ENCODE measurements at places on chromosomes 16 and 17.

- H3K27ac ChIP-seq = no peak overlapping the region
- H3K4me1 ChIP-seq = no peaks in the 10 kb centered on the region
- no peak for DNase-seq
- H3K36me3 ChIP-seq = no peaks in the 10 kb centered on the region
- no peaks in the 10 kb centered on the region for H3K27me3 ChIP-seq
- H3K4me3 ChIP-seq = no peak overlapping the region
These were observed 141.2 kb upstream of the ZFHX3 start for GRCh38 chr16:73189136-73189535.

GRCh38 chr17:37731056-37731455 lies 13.8 kb downstream of the HNF1B start:
- no peak for DNase-seq
- H3K27ac ChIP-seq = no peak overlapping the region
- H3K4me1 ChIP-seq = no peaks in the 10 kb centered on the region
- no peak overlapping the region for H3K4me3 ChIP-seq

- peaks cover 73% of the 10 kb centered on the region for H3K4me1 ChIP-seq
- H3K36me3 ChIP-seq = peaks cover 31% of the 10 kb centered on the region
- peak overlapping the region; percentile 70 for H3K4me3 ChIP-seq
- no peaks in the 10 kb centered on the region for H3K27me3 ChIP-seq
These were observed 50.9 kb upstream of the MTSS2 start for GRCh38 chr16:70736465-70737376.

- DNase-seq = no peak
- no peaks in the 10 kb centered on the region for H3K27me3 ChIP-seq
- H3K27ac ChIP-seq = no peak overlapping the region
These were observed 8.8 kb downstream of the RSAD1 start for GRCh38 chr17:50487213-50488096.

- H3K36me3 ChIP-seq = peaks cover 10% of the 10 kb centered on the region
- DNase-seq = no peak
- H3K27me3 ChIP-seq = no peaks in the 10 kb centered on the region
- no peak overlapping the region for H3K27ac ChIP-seq
These were observed 38.5 kb downstream of the VPS53 start for GRCh38 chr17:676060-676700.

DNA sequence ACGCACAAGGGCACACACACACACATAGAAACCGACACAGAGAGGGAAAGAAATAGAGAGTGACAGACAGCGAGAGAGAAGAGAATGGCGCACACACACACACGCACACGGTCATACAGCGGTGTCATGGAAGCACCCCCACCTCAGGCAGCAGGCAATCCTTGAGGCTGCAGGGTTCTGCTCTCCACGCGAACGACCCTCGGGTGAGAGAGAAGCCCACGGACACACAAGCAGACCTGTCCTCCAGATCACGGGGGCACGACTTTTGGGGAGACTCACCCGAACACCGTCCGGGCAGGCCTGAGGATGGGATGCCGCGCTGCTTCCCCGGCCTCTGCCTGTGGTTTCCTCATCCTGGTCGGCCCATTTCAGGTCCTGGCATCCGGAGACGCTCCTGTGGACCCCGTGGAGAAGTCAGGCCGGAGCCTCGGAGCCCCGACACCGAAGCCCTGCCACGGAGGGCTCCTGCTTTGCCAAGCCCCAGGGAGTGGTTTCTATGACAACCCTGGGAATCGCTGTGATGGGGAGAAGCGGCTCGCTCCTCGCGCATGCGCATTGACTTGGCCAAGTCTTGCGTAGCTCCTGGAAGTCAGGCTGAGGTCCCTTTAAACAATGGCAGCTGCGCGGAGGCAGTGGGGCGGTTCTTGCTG lies 118.2 kb upstream of the KCNJ18 start:
- H3K4me3 ChIP-seq = no peak overlapping the region
- H3K27me3 ChIP-seq = peaks cover 5% of the 10 kb centered on the region
- DNase-seq = no peak
- no peak overlapping the region for H3K27ac ChIP-seq

- DNase-seq = no peak
- H3K4me1 ChIP-seq = peaks cover 5% of the 10 kb centered on the region
- peaks cover 22% of the 10 kb centered on the region for H3K36me3 ChIP-seq
- H3K27ac ChIP-seq = peak overlapping the region; percentile 76
These were observed 6.6 kb downstream of the PRSS8 start for GRCh38 chr16:31128711-31129567.

- H3K36me3 ChIP-seq = no peaks in the 10 kb centered on the region
- no peaks in the 10 kb centered on the region for H3K27me3 ChIP-seq
- H3K4me1 ChIP-seq = no peaks in the 10 kb centered on the region
- no peak overlapping the region for H3K27ac ChIP-seq
These were observed 22.3 kb downstream of the CBLN1 start for GRCh38 chr16:49259330-49259729.

- no peak overlapping the region for H3K27ac ChIP-seq
- H3K4me3 ChIP-seq = no peak overlapping the region
- H3K4me1 ChIP-seq = peaks cover 4% of the 10 kb centered on the region
- DNase-seq = no peak
These were observed 4.5 kb downstream of the SLC26A11 start for GRCh38 chr17:80224683-80225082.

GRCh38 chr17:50213026-50214022 lies 11.9 kb upstream of the COL1A1 start:
- H3K27ac ChIP-seq = peak overlapping the region; percentile 70
- H3K27me3 ChIP-seq = peaks cover 53% of the 10 kb centered on the region
- no peak overlapping the region for H3K4me3 ChIP-seq
- DNase-seq = peak; percentile 68
- no peaks in the 10 kb centered on the region for H3K36me3 ChIP-seq

- H3K27me3 ChIP-seq = peaks cover 77% of the 10 kb centered on the region
- peaks cover 2% of the 10 kb centered on the region for H3K4me1 ChIP-seq
- no peak for DNase-seq
- H3K27ac ChIP-seq = no peak overlapping the region
- no peaks in the 10 kb centered on the region for H3K36me3 ChIP-seq
- H3K4me3 ChIP-seq = no peak overlapping the region
These were observed 33.7 kb downstream of the SRCIN1 start for GRCh38 chr17:38571833-38572668.

GRCh38 chr16:3841729-3842508 lies 38.6 kb downstream of the CREBBP start:
- H3K4me1 ChIP-seq = peaks cover 2% of the 10 kb centered on the region
- no peaks in the 10 kb centered on the region for H3K27me3 ChIP-seq
- H3K27ac ChIP-seq = no peak overlapping the region
- H3K36me3 ChIP-seq = peaks cover 6% of the 10 kb centered on the region

- H3K36me3 ChIP-seq = no peaks in the 10 kb centered on the region
- no peak overlapping the region for H3K27ac ChIP-seq
- DNase-seq = no peak
- H3K4me1 ChIP-seq = peaks cover 1% of the 10 kb centered on the region
- H3K4me3 ChIP-seq = no peak overlapping the region
- H3K27me3 ChIP-seq = no peaks in the 10 kb centered on the region
These were observed 43.1 kb downstream of the GPT2 start for GRCh38 chr16:46927273-46927672.

DNA sequence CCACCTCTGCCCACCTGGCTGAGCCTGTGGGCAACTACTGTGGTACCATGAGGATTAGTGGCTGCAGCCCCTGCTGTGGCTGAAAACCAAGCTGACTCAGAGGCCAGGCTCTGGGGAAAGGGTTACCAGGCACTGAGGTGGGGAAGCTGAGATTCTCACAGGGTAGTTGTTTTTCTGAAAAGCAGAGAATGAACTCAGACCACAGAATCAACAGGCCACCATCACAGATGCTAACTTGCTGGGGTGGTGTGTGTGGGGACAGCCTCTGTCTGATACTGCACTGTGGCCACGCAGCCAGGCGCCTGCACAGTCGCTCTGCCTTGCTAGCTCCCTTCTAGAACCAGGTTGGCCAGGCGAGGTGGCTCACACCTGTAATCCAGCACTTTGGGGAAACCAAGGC lies 28.8 kb downstream of the NPLOC4 start:
- H3K4me1 ChIP-seq = peaks cover 18% of the 10 kb centered on the region
- no peak overlapping the region for H3K27ac ChIP-seq
- DNase-seq = no peak
- H3K27me3 ChIP-seq = no peaks in the 10 kb centered on the region

- DNase-seq = peak; percentile 37
- H3K27me3 ChIP-seq = peaks cover 45% of the 10 kb centered on the region
- H3K4me3 ChIP-seq = peak within 1 kb of the TSS; percentile 50
- H3K4me1 ChIP-seq = peaks cover 5% of the 10 kb centered on the region
- no peak within 1 kb of the TSS for H3K27ac ChIP-seq
- no peaks in the 10 kb centered on the region for H3K36me3 ChIP-seq
These were observed at the start of gene MPP3 for GRCh38 chr17:43832976-43833829. TSS of gene MPP3 (minus strand) at chr17:43833146. CDS start at chr17:43831906, 1,240 bp downstream.

- H3K36me3 ChIP-seq = no peaks in the 10 kb centered on the region
- no peak overlapping the region for H3K27ac ChIP-seq
- peak overlapping the region; percentile 23 for H3K4me3 ChIP-seq
- no peak for DNase-seq
- peaks cover 15% of the 10 kb centered on the region for H3K4me1 ChIP-seq
These were observed 621 bp downstream of the KCNJ2 start for GRCh38 chr17:70169709-70170597.

- H3K4me3 ChIP-seq = no peak overlapping the region
- no peak overlapping the region for H3K27ac ChIP-seq
- no peaks in the 10 kb centered on the region for H3K27me3 ChIP-seq
These were observed 118.1 kb downstream of the FTO start for GRCh38 chr16:53821957-53822625.

GRCh38 chr17:81621494-81622130 lies 15.3 kb downstream of the NPLOC4 start:
- peaks cover 64% of the 10 kb centered on the region for H3K36me3 ChIP-seq
- no peak overlapping the region for H3K4me3 ChIP-seq
- DNase-seq = no peak
- no peak overlapping the region for H3K27ac ChIP-seq

GRCh38 chr16:14564323-14564722 lies 65.7 kb downstream of the PARN start:
- peaks cover 11% of the 10 kb centered on the region for H3K36me3 ChIP-seq
- no peak overlapping the region for H3K27ac ChIP-seq
- no peak for DNase-seq
- H3K4me1 ChIP-seq = peaks cover 3% of the 10 kb centered on the region
- no peak overlapping the region for H3K4me3 ChIP-seq

DNA sequence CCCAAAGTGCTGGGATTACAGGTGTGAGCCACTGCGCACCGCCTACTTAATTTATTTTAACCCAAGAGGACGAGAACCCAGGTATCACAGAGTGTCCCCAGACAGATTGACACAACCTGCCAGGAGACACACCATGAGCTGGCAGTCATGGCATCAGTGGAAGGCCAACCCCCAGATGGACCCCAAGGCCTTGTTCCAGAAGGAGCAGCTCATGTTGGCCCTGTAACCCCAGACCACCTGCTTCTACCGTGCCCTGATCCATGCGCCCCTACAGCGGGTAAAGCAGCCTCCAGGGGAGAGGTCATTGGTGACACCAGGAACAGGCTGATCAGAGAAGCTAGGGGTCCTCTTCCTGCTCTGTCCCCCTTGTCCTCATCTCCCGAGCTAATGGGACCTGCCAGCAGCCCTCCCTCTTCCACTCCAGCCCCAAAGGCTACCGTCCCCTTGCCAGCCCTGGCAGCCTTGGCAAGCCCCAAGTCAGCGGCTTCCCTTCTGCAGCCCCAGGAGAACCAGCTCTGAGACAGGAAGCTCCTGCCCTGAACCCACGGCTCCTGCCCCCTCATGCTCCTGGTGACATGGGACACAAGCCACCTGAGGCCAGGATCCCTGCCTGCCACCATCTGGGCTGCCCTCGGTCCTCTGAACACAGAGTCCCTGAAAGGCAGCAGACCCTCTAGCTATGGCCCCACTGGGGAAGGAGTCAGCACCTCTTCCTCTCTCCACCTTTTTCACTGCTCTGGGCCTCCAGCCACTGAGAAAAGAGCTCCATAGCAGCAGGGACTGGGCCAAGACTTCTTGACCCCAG lies 6.3 kb downstream of the SULT1A1 start:
- no peaks in the 10 kb centered on the region for H3K36me3 ChIP-seq
- no peaks in the 10 kb centered on the region for H3K4me1 ChIP-seq
- no peak overlapping the region for H3K4me3 ChIP-seq
- peak overlapping the region; percentile 33 for H3K27ac ChIP-seq
- H3K27me3 ChIP-seq = no peaks in the 10 kb centered on the region

GRCh38 chr17:18919963-18920362 lies 32.0 kb upstream of the SLC5A10 start:
- H3K4me1 ChIP-seq = peaks cover 43% of the 10 kb centered on the region
- no peak for DNase-seq
- no peaks in the 10 kb centered on the region for H3K27me3 ChIP-seq
- H3K36me3 ChIP-seq = peaks cover 51% of the 10 kb centered on the region

GRCh38 chr17:32286518-32286900 lies 20.9 kb downstream of the RHBDL3 start:
- H3K4me1 ChIP-seq = peaks cover 6% of the 10 kb centered on the region
- no peak overlapping the region for H3K4me3 ChIP-seq
- H3K27ac ChIP-seq = no peak overlapping the region
- no peaks in the 10 kb centered on the region for H3K36me3 ChIP-seq
- peaks cover 13% of the 10 kb centered on the region for H3K27me3 ChIP-seq

GRCh38 chr16:2468233-2468724 lies 2.8 kb upstream of the NTN3 start:
- peaks cover 36% of the 10 kb centered on the region for H3K27me3 ChIP-seq
- no peak for DNase-seq
- H3K36me3 ChIP-seq = no peaks in the 10 kb centered on the region
- H3K4me1 ChIP-seq = peaks cover 9% of the 10 kb centered on the region
- no peak overlapping the region for H3K27ac ChIP-seq

- H3K4me1 ChIP-seq = no peaks in the 10 kb centered on the region
- no peak for DNase-seq
- no peaks in the 10 kb centered on the region for H3K27me3 ChIP-seq
These were observed 63.0 kb downstream of the SLC5A11 start for GRCh38 chr16:24908716-24909115.

DNA sequence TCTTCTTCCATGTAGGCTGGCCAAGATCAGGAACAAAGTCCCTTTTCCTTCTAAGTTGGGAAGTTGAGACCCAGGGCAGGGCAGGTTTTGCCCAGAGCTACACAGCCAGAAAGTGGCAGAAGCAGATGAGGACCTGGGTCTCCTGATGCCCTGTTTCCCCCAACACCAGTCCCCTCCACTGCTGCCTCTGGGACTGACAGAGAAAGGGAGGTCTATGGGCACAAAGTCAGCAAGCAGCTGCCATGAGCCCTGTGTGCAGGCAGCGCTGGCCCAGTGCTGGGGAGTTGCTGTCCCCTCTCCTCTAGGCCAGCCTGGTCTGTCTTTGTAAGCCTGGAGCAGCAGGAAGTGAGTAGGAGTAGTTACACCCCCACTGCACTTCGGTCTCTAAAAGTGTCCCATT lies 46.9 kb upstream of the NKD1 start:
- no peaks in the 10 kb centered on the region for H3K27me3 ChIP-seq
- no peaks in the 10 kb centered on the region for H3K36me3 ChIP-seq
- no peaks in the 10 kb centered on the region for H3K4me1 ChIP-seq
- DNase-seq = no peak
- H3K27ac ChIP-seq = no peak overlapping the region

- no peak overlapping the region for H3K4me3 ChIP-seq
- no peaks in the 10 kb centered on the region for H3K27me3 ChIP-seq
- H3K36me3 ChIP-seq = no peaks in the 10 kb centered on the region
- DNase-seq = peak; percentile 63
- H3K27ac ChIP-seq = no peak overlapping the region
These were observed 32.3 kb upstream of the CAPN15 start for GRCh38 chr16:495127-495748.

GRCh38 chr17:3034578-3034920 lies 28.9 kb downstream of the OR1D5 start:
- H3K4me3 ChIP-seq = no peak overlapping the region
- no peak overlapping the region for H3K27ac ChIP-seq
- no peaks in the 10 kb centered on the region for H3K36me3 ChIP-seq

GRCh38 chr17:38464723-38465390 lies 36.6 kb downstream of the ARHGAP23 start:
- no peak overlapping the region for H3K27ac ChIP-seq
- H3K36me3 ChIP-seq = no peaks in the 10 kb centered on the region
- H3K4me1 ChIP-seq = no peaks in the 10 kb centered on the region
- peaks cover 3% of the 10 kb centered on the region for H3K27me3 ChIP-seq
- H3K4me3 ChIP-seq = no peak overlapping the region
